Fibroblast of villous mesenchyme (primary cell): ENCODE measurements at places on chromosomes 13 and 19. TPM values are rescaled to one million over a fixed set of nuclear protein-coding genes. Genes with fewer than 3 reads are reported as not detected.

Gene CEACAM3
- not detected in 2 replicates for total RNA-seq

Gene KCNC3
- not detected in 2 replicates for total RNA-seq

Gene ABCC4
- total RNA-seq, result 56.6 and 65.7 TPM in 2 replicates

Gene IGSF23
- total RNA-seq, result 0.32 and 0.43 TPM in 2 replicates

Gene LRRC25
- under 0.01 TPM in 1 of 2 replicates, not detected in the other for total RNA-seq

Gene ZNF772
- total RNA-seq, result 10.8 and 16.1 TPM in 2 replicates

Gene CD79A
- not detected in 2 replicates for total RNA-seq

Gene CYP2S1
- 1.6 and 1.7 TPM in 2 replicates for total RNA-seq

Gene MUC16
- under 0.01 TPM in 2 replicates for total RNA-seq

Gene ONECUT3
- not detected in 2 replicates for total RNA-seq

Gene TEX29
- total RNA-seq, result 0.64 TPM in 1 of 2 replicates, not detected in the other
